ENCODE measurements at places on chromosomes 6 and 20. TPM values are rescaled to one million over a fixed set of nuclear protein-coding genes. Genes with fewer than 3 reads are reported as not detected.

GRCh38 chr6:137536104-137536773 lies 42.0 kb upstream of the OLIG3 start:
- peaks cover 6% of the 10 kb centered on the region for H3K27me3 ChIP-seq
- H3K36me3 ChIP-seq, result no peaks in the 10 kb centered on the region
- no peak overlapping the region for H3K27ac ChIP-seq
- no peak overlapping the region for H3K4me3 ChIP-seq
- peaks cover 4% of the 10 kb centered on the region for H3K4me1 ChIP-seq

GRCh38 chr6:74805916-74806696 lies 399.7 kb downstream of the COL12A1 start:
- no peaks in the 10 kb centered on the region for H3K27me3 ChIP-seq
- no peak for DNase-seq
- no peaks in the 10 kb centered on the region for H3K36me3 ChIP-seq

GRCh38 chr20:36466089-36466488 lies 75.2 kb upstream of the MYL9 start:
- peak overlapping the region; percentile 34 for H3K27ac ChIP-seq
- H3K4me1 ChIP-seq, result peaks cover 65% of the 10 kb centered on the region
- no peaks in the 10 kb centered on the region for H3K27me3 ChIP-seq
- H3K36me3 ChIP-seq, result no peaks in the 10 kb centered on the region
- no peak overlapping the region for H3K4me3 ChIP-seq
- DNase-seq, result no peak

Gene WFDC12
- total RNA-seq, result not detected

- no peak for DNase-seq
- peak overlapping the region; percentile 21 for H3K4me3 ChIP-seq
- H3K4me1 ChIP-seq, result peaks cover 7% of the 10 kb centered on the region
- peaks cover 23% of the 10 kb centered on the region for H3K27me3 ChIP-seq
- H3K36me3 ChIP-seq, result peaks cover 5% of the 10 kb centered on the region
Observed at GRCh38 chr6:44001318-44002066, 125.8 kb downstream of the MRPL14 start.

GRCh38 chr6:50288881-50289280 lies 239.2 kb upstream of the DEFB112 start:
- H3K4me3 ChIP-seq, result no peak overlapping the region
- DNase-seq, result no peak
- H3K27ac ChIP-seq, result no peak overlapping the region

GRCh38 chr20:64229507-64230061 lies 26.0 kb upstream of the PCMTD2 start:
- no peaks in the 10 kb centered on the region for H3K36me3 ChIP-seq
- no peak overlapping the region for H3K4me3 ChIP-seq
- no peak overlapping the region for H3K27ac ChIP-seq
- no peaks in the 10 kb centered on the region for H3K27me3 ChIP-seq

Gene STX7
- total RNA-seq, result 40.5 TPM

DNA sequence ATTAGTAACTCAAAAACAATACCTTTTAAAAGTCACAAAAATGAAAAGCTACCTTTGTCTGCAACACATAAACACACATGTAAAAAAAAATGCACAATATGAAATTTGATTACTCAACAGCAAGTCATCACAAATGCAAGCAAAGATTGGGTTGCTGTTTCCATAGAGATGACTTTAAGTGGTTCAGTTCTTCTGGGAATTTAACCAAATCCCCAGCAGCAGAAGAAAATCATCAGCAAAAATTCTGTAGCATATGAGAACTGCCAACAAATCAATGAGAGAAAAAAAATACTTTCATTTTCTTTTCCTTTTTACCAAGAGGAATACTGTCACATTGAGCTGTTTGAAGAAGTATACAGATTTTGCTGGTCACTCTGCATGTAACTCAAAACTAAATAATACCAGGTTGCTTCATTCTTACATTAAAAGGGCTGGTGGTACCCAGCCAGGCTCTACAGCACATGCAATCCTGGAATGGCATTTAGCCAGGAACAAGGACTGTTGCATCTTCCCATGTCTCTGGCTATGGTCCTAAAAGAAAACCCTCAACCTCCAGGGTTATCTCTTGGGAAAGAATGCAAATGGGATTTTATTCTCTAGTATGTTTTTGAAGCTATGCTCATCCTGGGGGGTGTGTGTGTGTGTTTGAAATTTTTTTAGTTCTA lies 158.3 kb downstream of the OPRM1 start:
- no peak for DNase-seq
- H3K4me3 ChIP-seq, result no peak overlapping the region
- H3K27ac ChIP-seq, result no peak overlapping the region
- H3K27me3 ChIP-seq, result no peaks in the 10 kb centered on the region
- no peaks in the 10 kb centered on the region for H3K36me3 ChIP-seq

Gene CCM2L
- 1.5 TPM for total RNA-seq

Gene BTN2A1
- total RNA-seq, result 26.4 TPM

DNA sequence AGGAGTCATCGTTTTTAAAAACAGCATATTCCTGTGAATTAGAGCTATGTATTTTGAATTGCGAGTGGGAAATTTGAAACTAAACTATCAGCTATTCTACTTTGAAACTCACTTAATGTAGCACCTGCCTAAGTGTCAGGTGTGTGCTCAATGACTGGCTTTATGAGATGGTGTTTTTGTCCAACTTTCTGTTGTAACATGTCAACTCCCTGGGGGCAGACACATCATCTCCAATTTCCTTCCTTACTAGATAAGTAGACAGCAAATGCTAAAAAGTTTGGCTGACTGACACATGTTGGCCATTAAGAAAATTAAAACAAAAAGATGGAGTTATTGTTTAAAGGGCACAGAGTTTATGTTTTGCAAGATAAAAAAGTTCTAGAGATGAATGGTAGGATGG lies 226.9 kb downstream of the TFAP2B start:
- H3K27me3 ChIP-seq, result no peaks in the 10 kb centered on the region
- no peaks in the 10 kb centered on the region for H3K36me3 ChIP-seq
- H3K27ac ChIP-seq, result no peak overlapping the region
- DNase-seq, result no peak
- H3K4me1 ChIP-seq, result peaks cover 3% of the 10 kb centered on the region

DNA sequence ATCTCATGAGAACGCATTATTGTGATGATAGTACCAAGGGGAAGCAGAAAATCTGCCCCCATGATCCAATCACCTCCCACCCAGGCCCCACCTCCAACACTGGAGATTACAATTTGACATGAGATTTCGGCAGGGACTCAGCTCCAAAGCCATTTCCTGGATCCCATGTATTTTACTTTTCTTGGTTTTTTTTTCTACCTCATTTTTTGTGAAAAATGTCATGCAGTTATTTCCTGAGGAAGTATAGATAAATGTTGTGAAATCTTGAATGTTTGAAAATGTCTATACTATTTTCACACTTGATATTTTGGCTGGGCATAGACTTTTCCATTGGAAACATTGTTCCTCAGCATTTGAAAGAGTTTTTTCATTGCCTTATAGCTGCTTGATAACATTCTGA lies 9.1 kb upstream of the BRPF3 start:
- H3K27ac ChIP-seq, result no peak overlapping the region
- no peaks in the 10 kb centered on the region for H3K4me1 ChIP-seq
- no peaks in the 10 kb centered on the region for H3K36me3 ChIP-seq
- peaks cover 6% of the 10 kb centered on the region for H3K27me3 ChIP-seq
- DNase-seq, result no peak

Measured in progenitor cell of endocrine pancreas (in vitro differentiated cells).